ENCODE measurements at places on chromosomes 7 and 10. TPM values are rescaled to one million over a fixed set of nuclear protein-coding genes. Genes with fewer than 3 reads are reported as not detected.
A peak's percentile ranks its signal among the peaks of the same experiment; 100 is the strongest.

FAM24B gene
- total RNA-seq, result 2.5 TPM

ASB10 gene
- total RNA-seq, result not detected

PKD2L1 gene
- not detected for total RNA-seq

EPO gene
- not detected for total RNA-seq

LMTK2 gene
- total RNA-seq, result 14.7 TPM

CNPY1 gene
- not detected for total RNA-seq

CPN1 gene
- total RNA-seq, result not detected

EVX1 gene
- not detected for total RNA-seq

ACTA2 gene
- total RNA-seq, result 41.7 TPM

NYAP1 gene
- 3.6 TPM for total RNA-seq

DNA sequence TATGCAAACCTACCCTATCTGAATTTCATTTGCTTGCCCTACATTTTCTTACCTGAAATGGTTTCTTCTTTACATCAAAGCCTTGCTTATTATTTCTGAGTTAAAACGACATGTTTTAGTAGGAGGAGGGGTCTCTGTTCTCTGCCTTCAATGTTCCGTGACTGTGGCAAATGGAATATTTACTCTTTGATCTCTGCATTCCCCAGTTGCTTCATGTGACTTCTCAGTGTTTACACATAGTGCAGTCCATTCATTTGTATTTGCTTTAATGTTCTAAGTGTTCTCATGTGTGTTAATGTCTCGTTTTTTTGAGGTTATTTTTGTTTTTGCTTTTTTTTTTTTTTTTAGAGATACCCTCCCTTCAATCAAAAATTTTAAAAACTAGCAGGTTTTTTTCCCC is 75.8 kb downstream of the GNAI1 start:
- no peak for DNase-seq

DNA sequence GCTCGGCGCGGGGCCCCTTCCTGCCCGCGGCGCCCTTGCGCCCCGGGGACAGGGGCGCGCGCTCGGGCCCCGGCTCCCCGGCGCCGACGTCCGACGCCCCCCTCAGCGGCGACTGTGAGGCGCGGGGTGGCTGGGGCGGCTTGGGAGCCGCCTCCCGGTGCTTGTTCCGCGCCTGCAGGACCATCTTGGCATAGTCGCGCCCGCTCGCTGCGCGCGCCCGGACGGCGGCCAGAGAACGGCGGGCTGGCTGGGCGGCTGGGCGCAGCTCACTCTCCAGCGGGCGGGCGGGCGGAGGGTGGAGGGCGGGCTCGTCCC is at the start of gene DPY19L1:
Gene DPY19L1 (minus strand): TSS at position 275 of the 315 bp plus-strand sequence. CDS start 91 bp downstream, at position 184.
- DNase-seq, result no peak

- no peak for DNase-seq
These were observed 348.9 kb downstream of the ARL4A start for GRCh38 chr7:13036256-13036780.

- no peak for DNase-seq
These were observed 32.3 kb upstream of the SHH start for GRCh38 chr7:155844526-155844925.

DNA sequence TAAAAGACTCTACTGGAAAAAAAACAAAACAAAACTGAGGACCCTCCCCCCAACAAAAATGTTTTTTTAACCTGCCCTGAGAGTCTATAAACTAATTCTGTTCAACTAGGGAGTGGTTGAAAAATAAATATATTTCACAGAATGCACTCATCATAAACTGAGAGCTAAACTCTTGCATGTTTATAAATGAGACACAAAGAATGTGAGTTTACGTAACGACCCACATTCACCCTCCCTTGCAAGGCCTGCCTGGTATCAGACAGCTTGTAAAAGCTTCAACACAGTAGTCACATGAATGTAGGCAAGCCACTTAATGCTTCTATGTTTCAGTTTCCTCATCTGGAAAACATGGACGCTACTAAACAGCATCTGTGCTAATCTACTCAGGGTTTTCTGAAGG is 50.3 kb downstream of the JAZF1 start:
- no peak for DNase-seq

GRCh38 chr10:103691723-103692435 is 163.5 kb downstream of the SH3PXD2A start:
- no peak for DNase-seq

- DNase-seq, result no peak
These were observed 78.9 kb downstream of the ANLN start for GRCh38 chr7:36468370-36469101.

GRCh38 chr7:112510001-112510742 is 29.4 kb downstream of the LSMEM1 start:
- no peak for DNase-seq

DNA sequence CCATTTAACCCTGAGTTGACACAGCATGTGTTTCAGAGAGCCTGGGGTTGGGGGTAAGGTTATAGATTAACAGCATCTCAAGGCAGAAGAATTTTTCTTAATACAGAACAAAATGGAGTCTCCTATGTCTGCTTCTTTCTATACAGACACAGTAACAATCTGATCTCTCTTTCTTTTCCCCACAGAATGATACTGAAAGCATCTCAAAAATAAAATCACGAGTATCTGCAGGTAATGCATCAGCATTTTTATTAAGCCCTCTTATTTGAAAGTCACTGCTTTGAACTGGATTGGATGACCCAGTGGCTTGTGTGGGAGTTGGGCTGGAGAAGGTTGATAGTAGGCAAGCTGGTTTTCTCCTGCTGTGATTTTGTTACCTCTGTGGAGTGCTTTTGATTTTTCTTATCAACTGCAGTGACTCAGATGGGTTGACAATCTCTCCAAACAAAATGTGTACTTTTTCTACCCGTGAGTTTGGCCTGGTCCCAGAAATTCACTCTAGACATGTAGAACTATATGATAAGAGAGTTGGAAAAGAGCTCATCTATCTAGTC is 253.5 kb upstream of the PRKCQ start:
- DNase-seq, result no peak

GRCh38 chr7:22952306-22953015 is 61.5 kb downstream of the HYCC1 start:
- DNase-seq, result no peak

DNA sequence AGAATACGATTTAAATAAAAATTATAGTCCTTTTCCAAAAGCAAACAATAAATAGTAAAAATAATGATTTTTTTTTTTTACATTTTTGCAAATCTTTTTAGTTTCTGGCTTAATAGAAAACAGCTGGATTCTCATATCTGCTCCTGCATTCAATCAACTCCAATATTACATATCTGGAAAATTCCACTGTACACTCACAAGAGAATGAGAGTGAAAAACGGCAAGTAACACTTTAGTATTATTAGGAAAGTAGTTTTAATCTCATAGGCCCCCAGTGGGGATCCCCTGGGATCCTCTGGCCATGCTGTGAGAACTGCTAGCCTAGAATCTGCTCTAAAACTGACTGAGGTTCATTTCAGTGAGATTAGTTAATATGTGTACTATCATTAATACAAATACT is 128.6 kb upstream of the LRRN3 start:
- DNase-seq, result no peak

DNA sequence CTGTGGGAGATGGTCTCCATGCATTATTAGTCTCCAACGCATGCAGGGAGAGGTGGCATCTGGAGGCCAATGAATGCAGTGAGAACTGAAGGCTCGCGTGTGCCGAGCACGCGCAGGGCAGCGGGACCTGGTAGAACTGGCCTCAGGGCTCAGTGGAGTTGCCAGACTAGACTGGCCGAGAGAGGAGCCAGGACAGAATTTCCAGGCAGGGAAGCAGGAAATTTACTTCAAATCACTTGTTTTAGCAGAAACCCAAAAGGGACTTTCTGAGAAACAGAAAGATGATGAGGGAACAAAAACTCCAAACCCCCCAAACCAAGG is 311.0 kb upstream of the IMMP2L start:
- DNase-seq, result no peak

DNA sequence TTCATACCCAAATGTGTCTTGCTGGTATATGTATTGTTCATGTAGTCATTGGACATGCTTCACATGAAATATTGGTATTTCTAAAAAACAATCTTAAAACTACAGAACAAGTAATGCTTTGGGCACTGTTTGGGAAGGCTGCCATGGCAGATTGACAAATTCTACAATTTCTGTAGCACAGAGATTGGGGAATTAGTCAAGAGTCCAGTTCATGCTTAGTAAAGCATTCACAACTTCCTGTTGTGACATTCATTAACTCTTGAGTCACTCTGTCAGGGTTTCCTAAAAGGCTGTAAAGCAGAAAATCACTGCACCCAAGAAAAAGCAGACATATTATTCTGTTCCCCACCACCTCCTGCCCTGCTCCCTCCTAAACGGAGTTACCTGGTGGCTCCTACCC is 398.9 kb downstream of the PHTF2 start:
- DNase-seq, result no peak

- DNase-seq, result peak; percentile 5
These were observed 5.1 kb downstream of the NME8 start for GRCh38 chr7:37853468-37853867.

DNA sequence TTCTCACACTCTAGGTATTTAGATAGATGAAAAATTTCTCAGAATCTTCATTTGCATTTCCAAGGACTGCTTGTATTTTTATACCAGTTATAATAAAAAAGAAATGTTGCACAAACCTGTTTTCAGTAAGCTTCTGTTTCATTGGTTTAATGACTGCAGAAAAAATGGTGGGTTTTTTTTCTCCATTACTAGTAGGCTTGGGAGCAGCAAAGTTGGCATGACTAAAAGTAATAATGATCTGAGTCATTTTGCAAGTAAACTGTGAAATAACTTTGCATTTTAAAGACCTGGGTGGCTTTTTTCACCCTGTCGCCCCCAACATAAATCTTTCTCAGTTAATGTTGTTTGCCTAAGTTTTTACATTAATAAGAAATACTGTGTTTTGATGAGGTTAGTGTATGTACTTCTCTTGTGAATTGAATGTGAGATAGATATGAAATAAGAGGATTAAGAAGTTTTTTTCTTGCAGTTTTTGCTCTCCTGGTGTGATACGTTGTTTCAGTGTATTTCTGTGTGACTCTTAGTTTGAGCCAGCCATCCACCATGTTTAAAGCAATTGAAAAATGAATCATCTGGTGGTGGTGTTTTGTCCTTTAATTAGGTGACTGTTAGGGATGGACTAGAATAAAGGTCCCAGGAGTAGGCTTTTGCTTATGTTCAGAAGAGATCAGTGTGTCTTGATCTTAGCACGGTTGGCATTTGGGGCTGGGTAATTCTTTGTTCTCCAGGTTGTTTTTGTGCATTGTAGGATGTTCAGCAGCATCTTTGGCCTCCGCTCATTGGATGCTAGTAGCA is 1.8 kb downstream of the GNAI1 start:
- peak; percentile 27 for DNase-seq

DNA sequence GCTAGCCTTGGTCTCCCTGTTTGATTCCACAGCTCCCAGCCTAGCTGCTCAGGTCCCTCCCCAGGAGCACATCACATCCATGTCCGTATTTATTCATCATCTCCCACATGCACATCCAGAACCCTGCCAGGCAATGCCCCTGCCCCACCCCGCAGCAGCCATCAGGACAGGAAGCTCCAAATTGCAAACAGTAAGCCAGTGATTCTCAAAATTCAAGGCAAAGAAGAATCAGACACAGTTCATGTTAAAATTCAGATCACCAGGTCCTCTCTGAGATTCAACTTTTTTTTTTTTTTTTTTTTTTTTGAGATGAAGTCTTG is 17.7 kb downstream of the LRRC20 start:
- no peak for DNase-seq

- DNase-seq, result peak; percentile 76
These were observed 716 bp downstream of the OGA start for GRCh38 chr10:101817337-101818118.

DNA sequence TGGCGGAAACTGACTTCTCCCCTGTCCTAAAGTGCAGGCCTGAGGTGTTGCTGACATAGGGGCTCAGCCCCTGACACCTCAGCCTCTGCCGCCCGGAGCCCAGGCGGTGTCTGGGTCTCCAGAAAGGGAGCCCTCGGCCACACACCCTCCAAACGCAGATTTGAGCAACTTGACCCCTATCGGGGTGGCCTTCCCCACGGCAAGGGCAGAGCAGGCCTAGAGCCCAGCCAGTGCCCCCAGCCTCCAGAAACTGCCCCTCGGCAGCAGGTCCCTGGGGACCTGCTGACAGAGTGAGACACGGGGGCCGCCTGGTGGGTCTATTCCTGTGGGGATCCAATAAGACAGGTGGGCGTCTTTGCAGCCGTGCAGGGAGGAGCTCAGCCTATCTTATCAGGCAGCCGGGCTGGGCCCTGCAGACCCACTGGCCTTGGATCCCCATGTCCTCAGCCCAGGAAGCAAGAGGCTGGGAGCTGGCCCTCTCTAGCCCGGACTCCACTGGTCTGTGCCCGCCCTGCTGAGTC is 11.0 kb downstream of the TMEM184A start:
- no peak for DNase-seq

- no peak for DNase-seq
These were observed 18.2 kb downstream of the LMOD2 start for GRCh38 chr7:123673752-123674398.

DNA sequence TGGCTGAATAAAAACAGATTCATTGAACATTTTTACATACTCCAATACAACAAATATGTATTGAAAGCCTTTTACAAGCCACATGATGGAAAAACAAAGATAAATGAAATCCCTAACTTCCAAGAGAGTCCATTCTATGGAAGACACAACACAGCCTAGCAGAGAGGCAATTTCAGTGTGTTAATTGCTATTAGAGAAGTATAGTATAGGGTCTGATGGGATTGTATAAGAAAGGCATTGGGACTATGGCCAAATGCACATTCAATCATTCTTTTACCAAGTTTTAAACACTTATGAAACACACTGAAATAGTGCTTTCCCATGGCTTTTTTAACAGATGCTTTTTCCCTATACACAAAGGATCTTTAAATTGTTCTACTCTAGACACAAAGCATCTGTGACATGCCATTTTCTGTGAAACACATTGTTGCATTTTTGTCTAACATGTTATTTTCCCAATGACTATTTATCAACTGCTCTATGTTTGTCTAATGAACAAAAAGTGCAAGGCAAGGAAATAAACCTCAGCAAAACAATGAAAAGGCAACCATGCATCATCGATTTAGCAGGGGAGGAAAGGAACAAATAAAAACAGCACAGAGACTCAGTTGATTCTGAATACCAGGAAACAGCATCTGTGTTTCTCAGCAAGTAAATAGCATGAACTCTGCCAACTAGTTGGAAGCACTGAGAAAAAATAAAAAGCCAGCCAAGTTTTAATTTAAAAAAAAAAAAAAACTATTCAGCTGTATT is 42.4 kb upstream of the PHYHIPL start:
- DNase-seq, result no peak

- DNase-seq, result peak; percentile 12
These were observed 4.9 kb upstream of the ABCB4 start for GRCh38 chr7:87480386-87480785.

DNA sequence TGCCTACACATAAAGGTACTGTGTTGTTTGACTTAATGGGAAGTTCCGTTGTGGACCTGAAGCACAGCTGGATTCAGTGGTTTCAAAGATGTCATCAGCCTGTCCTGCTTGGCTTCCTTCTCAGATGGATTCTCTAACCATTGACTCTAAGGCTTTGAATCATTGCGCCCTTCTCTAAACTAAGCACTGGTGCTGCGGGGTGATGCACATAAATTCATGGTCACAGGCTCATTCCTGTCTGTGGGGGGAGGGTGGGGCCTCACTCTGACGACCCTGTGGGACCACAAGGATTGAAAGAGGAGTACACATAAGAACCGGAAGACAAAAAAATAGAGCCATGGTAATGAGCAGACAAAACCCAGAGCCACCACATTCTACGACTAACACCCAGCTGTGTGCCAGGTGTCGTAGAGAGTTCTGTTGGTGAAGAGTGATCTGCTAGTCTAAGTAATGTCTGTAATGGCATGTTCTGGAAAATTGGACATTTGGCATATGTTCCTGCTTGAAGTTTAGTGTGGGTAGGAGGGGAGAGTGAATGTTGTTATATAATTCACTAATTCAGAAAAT is 97.3 kb upstream of the YAE1 start:
- no peak for DNase-seq

All from Caki2 (cell line).